ENCODE measurements at places on chromosomes 3 and 15.
A peak's percentile ranks its signal among the peaks of the same experiment; 100 is the strongest.

GRCh38 chr3:10547413-10547812, 42.0 kb upstream of the ATP2B2 start:
- peaks cover 16% of the 10 kb centered on the region for H3K4me1 ChIP-seq
- no peaks in the 10 kb centered on the region for H3K36me3 ChIP-seq
- H3K27me3 ChIP-seq: peaks cover 18% of the 10 kb centered on the region
- ATAC-seq: no peak
- no peak overlapping the region for H3K27ac ChIP-seq
- no peak overlapping the region for H3K4me3 ChIP-seq

- peak overlapping the region; percentile 31 for H3K27ac ChIP-seq
- no peak overlapping the region for H3K4me3 ChIP-seq
- peaks cover 39% of the 10 kb centered on the region for H3K4me1 ChIP-seq
- no peaks in the 10 kb centered on the region for H3K27me3 ChIP-seq
- peak; percentile 96 for ATAC-seq
Observed at GRCh38 chr15:69713726-69714559, 261.3 kb downstream of the RPLP1 start.

GRCh38 chr15:69656271-69657030, 203.8 kb downstream of the RPLP1 start:
- no peak overlapping the region for H3K4me3 ChIP-seq
- H3K36me3 ChIP-seq: no peaks in the 10 kb centered on the region
- H3K27ac ChIP-seq: no peak overlapping the region
- no peak for ATAC-seq

- no peaks in the 10 kb centered on the region for H3K4me1 ChIP-seq
- no peak overlapping the region for H3K27ac ChIP-seq
- no peak for ATAC-seq
- H3K36me3 ChIP-seq: no peaks in the 10 kb centered on the region
- no peak overlapping the region for H3K4me3 ChIP-seq
Observed at GRCh38 chr15:27223179-27223578, 252.2 kb downstream of the GABRG3 start.
